ENCODE measurements at places on chromosomes 12 and 14.

- DNase-seq: no peak
Measured at GRCh38 chr14:21308132-21308478, 28.2 kb downstream of the RPGRIP1 start.

- no peak for DNase-seq
Measured at GRCh38 chr14:47715330-47715729, 39.9 kb upstream of the MDGA2 start.

DNA sequence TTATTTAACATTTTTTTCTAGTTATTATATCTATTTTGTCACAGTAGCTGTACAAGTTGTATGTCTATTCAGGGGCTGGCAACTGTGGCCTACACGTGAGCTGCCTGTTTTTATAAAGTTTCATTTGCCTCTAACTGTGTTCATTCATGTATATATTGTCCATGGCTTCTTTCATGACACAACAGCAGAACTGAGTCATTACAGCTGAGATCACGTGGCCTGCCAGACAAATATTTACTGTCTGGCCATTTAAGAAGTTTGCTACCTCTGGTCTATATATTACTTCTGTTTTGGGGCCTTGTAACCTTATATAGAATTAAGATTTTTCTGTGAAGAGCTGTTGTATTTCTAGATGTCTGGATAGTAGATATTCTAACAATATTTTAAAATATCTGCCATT is 37.9 kb downstream of the KIAA0586 start:
- DNase-seq: no peak

DNA sequence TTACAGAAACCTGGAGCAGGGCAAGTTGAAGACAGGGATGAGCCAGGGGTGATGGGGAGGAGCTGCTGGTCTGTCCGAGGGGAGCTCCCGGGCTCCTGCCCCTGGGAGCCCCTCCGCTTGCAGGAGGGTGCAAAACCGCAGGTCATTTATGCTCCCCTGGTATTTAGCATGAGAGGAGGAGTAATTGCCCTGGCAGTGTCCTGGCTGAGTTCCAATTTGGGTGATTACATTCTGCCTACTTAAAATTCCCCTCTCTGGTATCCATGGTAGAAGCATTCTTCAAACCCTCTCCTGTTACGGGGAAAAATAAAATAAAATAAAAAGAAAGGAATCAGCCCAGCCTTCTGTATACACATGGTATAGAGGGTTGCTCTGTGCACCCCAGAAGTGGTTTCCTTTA is 61.7 kb upstream of the VRK1 start:
- DNase-seq: peak; percentile 84

DNA sequence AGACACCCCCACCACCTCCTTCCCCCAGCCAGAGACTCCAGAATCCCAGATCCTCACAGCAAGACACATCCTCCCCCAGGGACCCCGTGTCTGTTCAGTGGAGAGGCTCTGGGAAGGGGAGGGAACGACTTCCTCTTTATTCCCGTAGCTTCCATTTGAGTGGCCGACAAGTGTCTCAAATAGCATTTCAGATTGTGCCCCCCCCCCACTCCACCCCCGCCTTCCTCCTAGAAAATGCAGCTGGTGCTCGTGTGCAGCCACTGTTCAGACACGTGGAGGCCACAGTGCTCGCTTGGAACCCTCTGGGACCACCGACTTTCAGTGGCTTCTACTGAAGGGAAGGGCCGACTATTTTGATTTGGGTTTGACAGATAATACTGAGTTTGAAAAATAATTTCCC is 14.3 kb downstream of the PPP2R5C start:
- no peak for DNase-seq

DNA sequence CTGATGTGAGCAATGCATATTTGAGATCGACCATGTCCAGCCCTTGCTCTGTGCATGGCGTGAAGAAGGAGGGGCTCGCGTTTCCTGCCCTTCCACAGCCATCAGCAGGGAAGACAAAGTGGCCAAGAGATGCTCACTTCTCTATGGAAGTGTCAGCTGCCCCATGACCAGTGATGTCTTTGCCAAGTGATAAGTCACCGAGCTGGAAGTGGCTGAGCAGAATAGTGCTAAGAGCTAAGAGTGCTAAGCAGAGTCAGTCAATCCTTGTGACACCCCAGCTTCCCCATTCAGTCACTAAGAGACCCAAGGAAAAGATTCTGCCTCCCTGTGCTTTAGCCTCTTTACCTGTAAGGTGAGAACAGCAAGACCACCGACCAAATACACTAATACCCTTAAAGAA is 50.5 kb upstream of the CEP83 start:
- DNase-seq: no peak

DNA sequence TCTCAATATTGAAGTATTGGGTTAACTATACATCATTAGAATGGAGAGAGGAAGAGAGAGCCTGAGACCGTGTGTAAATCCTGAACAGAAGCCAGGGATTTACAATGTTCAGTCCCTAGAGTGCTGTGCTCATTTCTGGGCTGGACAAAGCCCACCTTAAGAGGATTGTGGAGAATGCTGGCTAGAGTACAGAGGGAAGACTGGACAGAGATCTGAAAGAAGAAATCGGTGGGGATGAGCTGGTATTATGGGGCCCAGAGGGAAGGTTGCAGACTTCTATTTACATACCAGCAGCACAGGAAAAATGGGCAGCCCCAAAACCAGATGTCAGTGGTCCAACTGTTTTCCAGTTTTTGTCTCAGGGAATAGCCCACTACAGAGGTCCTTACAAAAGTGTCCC is 42.3 kb downstream of the RTN1 start:
- no peak for DNase-seq

DNA sequence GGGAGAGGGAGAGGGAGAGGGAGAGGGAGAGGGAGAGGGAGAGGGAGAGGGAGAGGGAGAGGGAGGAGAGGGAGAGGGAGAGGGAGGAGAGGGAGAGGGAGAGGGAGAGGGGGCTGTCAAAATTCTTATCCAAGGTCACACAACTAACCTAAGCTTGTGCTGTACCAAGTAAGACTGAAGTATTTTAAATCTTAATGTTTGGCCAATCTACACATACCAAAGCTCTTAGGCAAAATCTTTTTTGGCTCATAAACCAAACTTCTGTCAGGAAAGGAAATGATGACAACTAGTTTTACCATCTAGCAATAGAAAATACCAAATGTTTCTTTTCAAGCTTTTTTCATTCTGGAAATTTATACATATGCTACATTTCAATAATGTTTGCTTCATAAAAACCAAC is 33.8 kb downstream of the CCDC38 start:
- DNase-seq: no peak

GRCh38 chr12:76346798-76347420 is 1.3 kb downstream of the BBS10 start:
- peak; percentile 1 for DNase-seq

DNA sequence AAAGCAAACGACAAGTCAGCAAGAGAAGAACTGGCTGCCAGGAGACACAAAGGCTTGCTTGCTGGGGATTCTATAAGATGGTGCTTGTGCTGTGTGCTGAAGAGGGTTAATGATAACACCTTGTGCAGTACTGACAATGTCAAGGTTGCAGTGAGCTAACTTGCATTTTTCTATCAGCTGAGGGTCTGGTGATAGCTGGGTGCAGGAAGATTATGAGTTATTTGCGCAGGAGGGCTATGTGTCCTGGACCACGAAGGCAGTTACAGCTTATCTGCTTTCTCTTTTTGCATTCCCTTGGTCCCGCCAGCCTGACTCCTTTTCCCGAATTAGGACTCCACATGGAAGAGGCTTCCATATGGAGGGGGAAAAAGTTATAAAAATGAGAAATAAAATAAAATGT is 42.4 kb downstream of the R3HDM2 start:
- no peak for DNase-seq

GRCh38 chr12:2624543-2625288 is 170.1 kb upstream of the FKBP4 start:
- DNase-seq: no peak

- DNase-seq: no peak
Measured at GRCh38 chr12:96861656-96862055, 45.4 kb upstream of the NEDD1 start.

DNA sequence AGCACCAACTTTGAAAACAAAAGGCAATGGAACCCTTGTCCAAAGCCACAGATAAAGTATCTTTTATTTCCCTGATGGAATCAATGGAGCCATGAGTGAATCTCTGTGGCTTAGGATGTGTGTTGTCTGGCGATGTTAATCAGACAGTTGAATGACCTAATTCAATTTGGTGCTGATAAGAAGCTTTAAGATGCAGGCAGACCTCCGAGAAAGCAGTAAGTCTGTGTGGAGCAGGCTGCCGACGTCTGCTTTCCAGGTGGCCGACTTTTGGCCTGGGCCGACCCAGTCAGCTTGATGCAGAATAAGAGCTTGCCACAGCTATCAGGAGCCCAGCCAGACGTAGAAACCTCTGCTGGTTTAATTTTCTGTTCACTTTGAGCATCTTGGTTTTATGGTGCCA is 21.1 kb upstream of the TMEM132C start:
- DNase-seq: no peak

DNA sequence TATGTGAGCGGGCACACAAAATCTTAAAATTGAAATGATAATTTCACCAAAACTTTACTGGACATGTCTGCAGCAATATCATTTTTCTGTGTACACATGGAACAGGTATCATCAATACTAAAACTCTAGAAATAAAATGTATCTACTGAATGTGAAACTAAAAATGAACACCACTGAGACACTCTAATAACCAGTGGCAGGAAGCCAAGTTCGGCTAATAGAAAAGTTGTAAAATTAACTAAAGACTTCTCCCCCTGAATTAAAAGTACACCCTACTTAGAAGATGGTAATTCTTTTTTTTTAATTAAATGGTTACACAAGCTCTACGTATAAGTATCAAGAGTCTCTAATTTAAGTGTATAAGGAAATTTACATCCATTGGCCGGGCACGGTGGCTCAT is 227.2 kb downstream of the MED13L start:
- no peak for DNase-seq
